ENCODE measurements at places on chromosomes 2 and 18.
A peak's percentile ranks its signal among the peaks of the same experiment; 100 is the strongest.

GRCh38 chr2:236545248-236545658, 24.4 kb upstream of the ACKR3 start:
- no peak for DNase-seq

GRCh38 chr2:157592948-157593347, 35.7 kb downstream of the ACVR1C start:
- DNase-seq: peak; percentile 41

GRCh38 chr2:189146553-189146952, 33.0 kb downstream of the COL5A2 start:
- no peak for DNase-seq

DNA sequence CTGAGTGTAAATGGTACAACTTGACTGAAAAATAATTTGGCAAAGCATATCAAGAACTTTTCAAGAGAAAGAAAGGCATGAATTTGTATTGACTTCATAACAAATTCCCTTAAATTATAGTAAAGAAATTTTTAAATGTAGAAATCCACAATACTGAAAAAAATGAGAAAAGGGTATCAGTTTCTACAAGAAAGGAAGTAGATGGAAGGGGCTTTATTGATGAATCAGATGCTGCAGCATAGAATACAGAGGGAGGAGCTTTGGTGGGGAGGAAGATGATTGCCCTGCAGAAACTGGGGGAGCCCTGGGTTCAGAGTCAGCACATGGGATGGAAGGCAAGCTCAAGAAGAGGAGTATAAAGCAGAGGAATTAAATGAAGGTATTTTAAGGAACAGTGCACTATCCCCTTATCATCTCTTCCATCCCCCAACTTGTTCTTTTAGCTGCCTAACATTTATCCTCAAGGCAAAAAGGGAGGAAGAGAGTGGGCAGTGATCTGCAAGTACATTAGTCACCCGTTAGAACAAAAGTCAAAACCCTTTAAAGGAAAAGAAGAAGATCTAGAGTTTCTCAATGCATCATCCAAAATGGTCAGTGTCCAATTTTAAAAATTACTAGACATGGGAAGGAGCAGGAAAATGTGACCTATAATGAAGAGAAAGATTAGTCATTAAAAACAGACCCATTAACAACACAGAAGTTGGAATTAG, 77.7 kb downstream of the KCTD18 start:
- no peak for DNase-seq

DNA sequence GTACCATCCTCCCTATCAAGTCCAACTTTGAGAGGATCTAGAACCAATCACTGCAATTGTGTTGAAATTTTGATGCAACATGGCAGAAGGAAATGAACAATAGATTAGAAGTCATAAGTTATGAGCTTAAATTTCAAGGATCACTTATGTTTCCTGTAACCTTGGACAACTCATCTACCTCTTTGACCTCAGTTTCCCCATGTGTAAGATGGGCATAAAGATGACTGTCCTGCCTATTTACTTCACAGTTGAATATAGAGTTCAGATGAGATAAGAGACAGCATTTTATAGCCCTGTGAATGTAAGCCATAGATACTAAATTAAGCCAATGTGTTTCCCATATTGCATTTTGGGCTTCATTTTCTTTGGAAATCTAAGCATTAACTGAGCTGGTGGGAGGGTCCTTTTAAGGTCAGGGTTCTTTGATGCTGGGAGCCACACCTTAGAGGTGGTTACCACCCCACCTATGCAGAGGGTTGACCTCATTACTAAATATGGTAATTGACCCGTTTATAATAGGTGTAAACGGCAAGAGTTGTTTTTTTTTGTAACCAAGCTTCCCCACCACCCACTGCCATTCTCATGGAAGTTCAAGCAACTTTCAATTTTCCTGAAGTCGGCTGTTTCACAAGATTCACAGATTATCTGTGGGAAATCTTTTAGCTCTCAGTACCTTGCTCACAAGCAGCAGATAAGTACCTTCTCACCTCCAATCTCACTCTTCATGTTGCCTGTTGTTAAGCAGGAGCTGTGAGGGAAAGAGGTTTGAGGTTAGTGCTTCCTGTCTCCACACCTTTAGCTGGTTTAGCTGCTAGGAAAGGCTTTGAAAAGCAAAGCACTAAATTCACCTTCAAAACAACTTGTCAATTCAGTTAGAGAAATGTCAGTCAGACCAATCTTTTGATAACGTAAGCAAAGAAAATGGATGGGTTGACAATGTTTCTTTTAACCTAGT, 13.3 kb downstream of the CD28 start:
- no peak for DNase-seq

GRCh38 chr2:224860786-224861185, 144.6 kb upstream of the CCDC195 start:
- no peak for DNase-seq

DNA sequence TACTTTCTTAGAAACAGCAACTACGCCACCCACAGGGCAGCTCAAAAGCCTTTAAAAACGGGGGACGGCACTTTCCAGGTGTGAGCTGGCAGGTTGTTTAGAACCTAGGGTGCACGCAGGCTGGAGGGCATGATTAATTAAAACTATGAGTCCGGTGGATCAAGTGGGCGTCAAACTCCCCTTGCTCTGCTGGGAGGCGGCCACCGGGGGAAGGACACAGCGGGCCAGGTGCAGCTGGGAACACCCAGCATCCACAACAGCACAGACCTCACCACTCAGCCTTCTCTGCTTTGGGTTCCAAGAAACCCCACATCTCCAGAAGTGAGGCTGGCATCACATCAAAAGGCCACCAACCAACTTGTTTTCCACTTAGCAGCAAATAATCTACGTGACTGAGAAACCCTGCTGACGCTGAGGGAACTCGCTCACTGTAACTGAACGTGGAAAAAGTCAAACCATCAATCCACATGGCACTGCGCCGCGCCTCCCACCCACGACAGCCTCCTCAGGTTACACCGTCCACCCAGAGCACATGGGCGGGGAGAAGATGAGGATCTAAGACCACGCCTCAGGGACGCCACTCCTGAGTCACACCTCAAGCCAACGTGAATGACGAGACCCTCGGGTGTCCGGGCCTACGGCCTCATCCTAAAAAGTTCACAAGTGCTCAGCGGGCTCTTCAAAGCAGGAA, 118.2 kb downstream of the ZNF516 start:
- no peak for DNase-seq

- no peak for DNase-seq
Measured at GRCh38 chr2:239043326-239043725, 195.4 kb downstream of the TWIST2 start.

GRCh38 chr2:3986063-3986462, 282.7 kb downstream of the DCDC2C start:
- DNase-seq: no peak

GRCh38 chr2:67366832-67367412, 30.2 kb upstream of the ETAA1 start:
- no peak for DNase-seq

DNA sequence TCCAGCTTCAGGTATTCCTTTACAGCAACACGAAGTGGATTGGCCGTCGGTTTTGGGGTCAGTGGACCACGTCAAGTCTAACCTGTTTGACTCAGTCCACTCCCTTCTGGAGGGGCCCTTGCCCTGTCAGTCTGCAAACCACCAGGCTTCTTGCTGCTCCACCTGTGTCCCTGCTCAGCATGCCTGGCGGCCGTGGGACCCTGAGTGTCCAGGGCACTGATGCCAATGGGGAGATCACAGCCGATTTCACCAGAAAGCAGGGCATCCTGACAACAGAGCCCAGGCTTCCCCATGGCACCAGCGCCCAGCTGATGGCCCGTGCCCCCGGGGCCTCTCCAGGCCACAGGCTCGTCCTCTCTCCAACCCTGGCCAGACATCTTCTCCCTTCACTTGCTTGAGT, 41.2 kb upstream of the HS6ST1 start:
- DNase-seq: no peak

DNA sequence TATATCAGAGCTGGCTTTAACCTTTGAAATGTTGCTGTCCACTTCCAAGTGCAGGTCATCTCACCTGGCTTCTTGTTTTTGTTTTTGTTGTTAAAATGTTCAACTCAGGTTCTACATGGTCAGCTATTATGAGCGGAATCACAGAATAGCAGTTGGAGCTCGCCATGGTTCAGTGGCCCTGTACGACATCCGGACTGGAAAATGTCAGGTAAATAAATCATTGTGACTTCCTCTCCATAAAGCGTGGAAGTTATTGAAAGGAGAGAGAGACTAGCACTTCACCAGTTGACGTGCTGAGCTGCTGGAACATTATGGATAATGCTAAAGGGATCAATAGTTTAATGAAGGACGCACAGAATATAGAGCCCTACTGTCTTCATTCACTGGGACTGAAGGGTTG, 184.6 kb upstream of the BOD1L2 start:
- DNase-seq: no peak

- no peak for DNase-seq
Measured at GRCh38 chr2:186437719-186438118, 48.3 kb upstream of the ZC3H15 start.

- peak; percentile 51 for DNase-seq
Measured at GRCh38 chr2:62826141-62826540, 120.6 kb downstream of the EHBP1 start.

DNA sequence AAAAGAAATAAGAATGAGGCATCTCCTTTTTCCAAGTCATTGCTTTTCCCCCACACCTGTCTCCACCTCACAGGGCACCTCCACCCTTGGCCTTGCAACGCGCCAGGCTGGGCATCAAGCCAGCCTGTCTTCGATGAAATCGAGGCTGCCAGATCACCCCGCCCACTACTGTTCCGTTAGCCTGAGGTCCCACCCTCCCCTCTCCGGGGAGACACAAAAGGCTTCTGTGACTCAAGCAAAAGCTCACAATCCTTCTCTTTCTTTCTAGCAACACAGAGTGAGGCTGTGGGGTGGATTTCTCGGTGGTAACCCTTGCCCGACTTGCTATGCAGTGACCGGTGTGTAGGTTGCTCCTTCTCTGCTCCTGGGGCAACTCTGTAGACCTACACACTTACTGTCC, 9.9 kb downstream of the TNP1 start:
- no peak for DNase-seq

DNA sequence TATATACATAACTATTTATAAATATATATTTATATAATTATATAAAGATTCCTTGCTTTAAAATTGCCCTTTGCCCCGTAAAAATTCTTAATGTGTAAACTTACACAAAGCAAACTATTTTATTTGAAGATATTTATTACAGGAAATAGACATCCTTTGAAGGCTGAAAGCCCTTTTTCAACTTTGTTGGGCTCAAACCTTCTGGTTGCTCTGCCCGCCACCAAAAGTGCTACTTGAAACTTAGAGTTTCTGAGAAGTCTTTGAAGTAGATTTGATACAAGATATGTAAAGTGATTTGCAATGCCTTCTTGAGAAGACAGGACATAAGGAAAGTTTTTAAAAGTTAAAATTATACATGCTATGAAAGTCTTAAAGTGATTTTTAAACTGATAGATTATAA, 36.6 kb upstream of the METAP1D start:
- DNase-seq: no peak

DNA sequence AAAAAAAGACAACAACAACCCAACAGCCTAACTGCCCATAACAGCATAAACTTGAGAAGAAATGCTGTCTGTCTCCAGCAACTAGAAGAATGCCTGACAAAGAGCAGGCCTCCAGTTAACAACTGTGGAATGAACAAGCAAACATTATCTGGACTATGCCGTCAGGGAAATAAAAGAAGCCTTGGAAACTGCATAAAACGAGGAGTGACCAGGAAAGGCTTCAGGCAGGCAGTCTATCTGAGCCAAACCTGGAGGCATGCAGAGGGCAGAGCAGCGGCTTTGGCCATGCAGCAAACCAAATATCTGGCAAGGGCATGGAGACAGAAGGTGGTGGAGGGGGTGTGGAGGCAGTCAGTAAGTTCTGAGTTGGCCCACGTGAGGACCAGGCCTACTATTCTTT, 11.1 kb downstream of the HES6 start:
- DNase-seq: no peak

All from HCEC 1CT (cell line).